ENCODE measurements at places on chromosomes 4 and X. TPM values are rescaled to one million over a fixed set of nuclear protein-coding genes. Genes with fewer than 3 reads are reported as not detected.

GRCh38 chr4:42605264-42605663 is 51.6 kb downstream of the ATP8A1 start:
- no peak overlapping the region for H3K4me3 ChIP-seq
- H3K4me1 ChIP-seq = peaks cover 15% of the 10 kb centered on the region
- no peaks in the 10 kb centered on the region for H3K36me3 ChIP-seq
- H3K27ac ChIP-seq = peak overlapping the region; percentile 33
- no peak for DNase-seq

DNA sequence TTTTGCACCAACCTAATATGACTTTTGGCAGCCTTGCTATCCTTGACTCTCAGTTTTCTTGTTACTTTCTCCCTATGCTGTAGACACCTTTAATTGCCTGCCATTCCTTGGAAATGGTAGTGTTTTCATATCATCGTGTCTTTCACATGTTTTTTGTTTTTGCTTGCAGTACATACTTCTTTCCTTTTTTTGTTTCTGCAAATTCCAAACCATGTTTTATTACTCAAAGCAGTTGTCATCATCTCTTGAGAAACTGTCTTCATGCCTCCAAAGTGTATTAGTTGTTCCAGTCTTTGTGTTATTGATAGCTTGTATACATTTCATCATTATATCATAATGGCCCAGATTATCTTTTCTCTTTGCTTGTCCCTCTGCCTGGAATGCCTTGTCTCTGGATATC is 57.1 kb downstream of the PDLIM5 start:
- H3K27me3 ChIP-seq = no peaks in the 10 kb centered on the region
- H3K4me3 ChIP-seq = no peak overlapping the region
- no peak for DNase-seq
- H3K27ac ChIP-seq = no peak overlapping the region
- no peaks in the 10 kb centered on the region for H3K36me3 ChIP-seq

DNA sequence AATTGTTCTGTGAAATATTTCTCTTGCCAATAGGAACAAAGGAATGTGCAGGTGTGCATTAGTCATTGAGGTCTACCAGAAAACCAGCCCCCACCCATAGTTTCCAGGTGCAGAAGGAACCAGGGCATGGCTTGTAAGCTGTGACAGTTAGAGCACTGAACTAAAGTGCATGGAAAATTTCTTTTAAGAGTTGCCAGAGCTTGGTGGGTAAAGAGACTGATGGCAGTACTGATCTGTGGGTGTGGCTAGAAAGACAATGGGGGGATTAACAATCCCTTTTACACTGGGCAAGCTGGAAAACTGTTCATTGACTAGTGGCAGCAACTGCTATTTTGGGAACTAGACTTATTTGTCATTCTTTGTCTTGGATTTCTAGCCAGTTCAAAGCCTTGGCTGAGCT is 326.9 kb downstream of the PCDH19 start:
- no peaks in the 10 kb centered on the region for H3K27me3 ChIP-seq
- no peaks in the 10 kb centered on the region for H3K36me3 ChIP-seq
- no peak for DNase-seq
- no peak overlapping the region for H3K27ac ChIP-seq
- no peaks in the 10 kb centered on the region for H3K4me1 ChIP-seq

GRCh38 chr4:89307446-89308160 is at the start of gene GPRIN3:
TSS of gene GPRIN3 (minus strand) at chr4:89307800. CDS start at chr4:89250110, 57,690 bp downstream.
- H3K4me3 ChIP-seq = peak within 1 kb of the TSS; percentile 62
- peak; percentile 66 for DNase-seq
- H3K27ac ChIP-seq = peak within 1 kb of the TSS; percentile 81
- no peaks in the 10 kb centered on the region for H3K27me3 ChIP-seq
- H3K36me3 ChIP-seq = no peaks in the 10 kb centered on the region
- H3K4me1 ChIP-seq = peaks cover 28% of the 10 kb centered on the region

DNA sequence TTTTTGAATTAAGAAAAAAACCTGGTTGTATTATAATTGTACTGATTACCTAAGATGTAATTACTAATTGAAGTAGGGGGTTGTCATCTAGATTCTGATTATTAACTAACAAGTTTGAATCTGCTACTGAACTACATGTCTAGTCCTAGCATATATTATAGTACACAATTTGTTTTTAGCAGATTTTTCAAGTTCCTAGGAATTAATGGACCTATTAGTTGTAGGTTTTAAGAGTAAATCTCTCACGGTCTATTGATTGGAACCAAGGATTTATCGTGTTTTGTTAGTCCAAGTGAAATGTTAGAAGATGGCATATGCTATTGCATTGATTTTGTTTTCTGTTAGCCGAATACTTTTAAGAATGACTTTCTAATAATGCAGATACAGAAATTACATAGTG is 20.8 kb downstream of the PTPN13 start:
- no peaks in the 10 kb centered on the region for H3K27me3 ChIP-seq
- H3K4me1 ChIP-seq = no peaks in the 10 kb centered on the region
- no peak overlapping the region for H3K4me3 ChIP-seq
- H3K36me3 ChIP-seq = no peaks in the 10 kb centered on the region

ATOH1 gene
- not detected for total RNA-seq

Data from heart left ventricle (tissue), 16 donors.